ENCODE measurements at places on chromosomes 4 and X.
A peak's percentile ranks its signal among the peaks of the same experiment; 100 is the strongest.

DNA sequence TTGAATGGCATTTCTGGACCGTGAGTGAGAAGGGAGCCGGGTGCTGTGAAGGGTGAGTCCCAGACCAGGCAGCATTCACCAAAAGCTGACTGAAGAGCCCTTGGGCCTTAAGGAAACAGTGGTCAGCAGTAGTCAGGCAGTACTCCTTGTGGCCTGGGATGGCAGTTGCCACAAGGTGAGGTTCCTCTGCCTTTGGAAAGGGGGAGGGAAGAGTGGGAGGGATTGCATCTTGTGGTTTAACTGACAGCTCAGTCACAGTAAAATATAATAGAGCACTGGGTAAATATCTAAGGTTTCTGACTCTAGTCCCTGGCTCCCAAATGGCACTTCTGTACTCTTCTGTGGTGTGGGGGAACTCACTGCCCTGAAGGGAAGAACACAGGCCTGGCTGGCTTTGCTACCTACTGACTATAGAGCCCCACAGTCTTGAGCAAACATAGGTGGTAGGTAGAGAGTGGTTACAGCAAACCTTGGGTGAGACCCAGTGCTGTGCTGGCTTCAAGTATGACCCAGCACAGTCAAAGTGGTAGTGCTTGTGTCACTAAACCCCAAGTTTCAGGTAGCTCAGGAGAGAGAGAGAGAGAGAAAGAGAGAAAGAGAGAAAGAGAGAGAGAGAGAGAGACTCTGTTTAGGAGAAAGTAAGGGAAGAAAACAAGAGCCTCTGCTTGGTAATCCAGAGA, 154.2 kb downstream of the TEX11 start:
- DNase-seq, result no peak

- DNase-seq, result no peak
Measured at GRCh38 chr4:32824336-32824735, 2104.2 kb downstream of the PCDH7 start.

GRCh38 chrX:15864629-15865028, 10.0 kb upstream of the AP1S2 start:
- DNase-seq, result no peak

DNA sequence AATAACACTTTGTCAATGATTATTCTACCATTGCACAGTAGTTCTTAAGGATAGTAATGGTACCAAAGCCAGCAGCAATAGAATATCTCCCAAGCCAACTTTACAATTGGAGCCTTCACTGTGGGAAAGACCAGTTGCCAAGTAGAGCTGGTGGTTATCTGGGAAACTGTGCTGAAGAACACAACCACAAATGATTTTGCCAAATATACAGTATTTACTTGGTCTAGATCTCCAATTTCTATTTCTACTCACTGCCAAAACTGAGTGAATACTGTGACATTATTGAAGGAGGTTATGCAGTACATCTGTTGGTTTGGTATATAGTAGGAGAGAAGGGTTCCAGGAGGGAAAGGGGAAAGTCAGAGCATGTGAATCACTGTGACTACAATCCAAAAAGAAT, 3.8 kb downstream of the TET2 start:
- DNase-seq, result no peak

DNA sequence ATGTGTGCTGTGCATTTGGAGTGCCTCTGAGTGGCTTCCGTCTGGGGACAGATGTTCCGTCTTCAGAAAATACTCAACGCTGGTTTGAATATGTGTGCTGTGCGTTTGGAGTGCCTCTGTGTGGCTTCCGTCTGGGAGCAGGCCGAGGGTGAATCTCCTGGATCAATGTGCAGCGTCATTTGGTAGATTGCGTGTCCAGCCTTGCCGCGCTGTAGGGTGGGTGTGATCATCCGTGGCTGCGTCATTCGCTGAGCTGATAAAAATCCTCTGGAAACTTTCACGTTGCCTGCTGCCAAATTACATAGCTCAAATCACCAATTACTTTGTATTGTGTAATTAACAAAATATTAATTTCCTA, 12.1 kb downstream of the UVSSA start:
- DNase-seq, result no peak

DNA sequence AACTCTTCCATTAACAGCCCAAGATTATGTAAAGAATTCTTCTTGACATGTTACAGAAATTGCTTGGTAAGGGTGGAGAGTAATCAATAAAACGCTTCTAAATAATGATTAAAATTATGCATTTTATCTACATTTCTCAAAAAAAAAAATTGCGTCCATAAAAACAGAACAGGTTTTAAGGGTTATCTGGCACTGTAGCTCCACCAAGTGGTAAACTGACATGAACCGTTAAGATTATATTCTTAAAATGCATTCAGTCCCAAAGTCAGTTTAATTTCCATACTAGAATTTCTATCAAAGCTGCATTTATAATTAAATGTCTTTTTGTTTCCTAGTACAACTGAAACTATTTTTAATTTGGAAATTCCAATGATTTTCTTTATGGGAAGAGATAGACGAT, 214.0 kb upstream of the UGT8 start:
- DNase-seq, result peak; percentile 45

DNA sequence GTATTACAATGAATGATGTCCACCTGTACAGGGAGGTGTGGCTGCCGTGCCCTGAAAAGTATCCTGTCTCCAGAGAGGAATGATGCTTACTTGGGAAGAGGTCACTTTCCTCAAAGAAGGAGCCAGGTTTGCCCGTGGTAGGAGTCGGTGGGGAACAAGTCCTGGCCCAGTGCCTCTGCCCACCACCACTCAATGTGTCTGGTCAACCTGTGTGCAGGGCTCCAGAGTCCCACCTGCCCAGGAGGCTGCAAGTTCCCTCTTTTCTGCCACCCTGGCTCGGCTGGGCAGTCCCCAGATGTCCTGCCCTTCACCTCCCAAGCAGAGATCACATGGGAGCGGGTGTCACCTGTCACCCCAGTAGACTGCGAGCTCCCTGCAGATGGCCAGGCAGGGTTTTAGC, 75.4 kb upstream of the C4orf50 start:
- no peak for DNase-seq

- no peak for DNase-seq
Measured at GRCh38 chr4:25177147-25177546, 16.9 kb upstream of the SEPSECS start.

GRCh38 chr4:52659722-52660261, 691 bp upstream of the USP46 start:
- DNase-seq, result peak; percentile 60

DNA sequence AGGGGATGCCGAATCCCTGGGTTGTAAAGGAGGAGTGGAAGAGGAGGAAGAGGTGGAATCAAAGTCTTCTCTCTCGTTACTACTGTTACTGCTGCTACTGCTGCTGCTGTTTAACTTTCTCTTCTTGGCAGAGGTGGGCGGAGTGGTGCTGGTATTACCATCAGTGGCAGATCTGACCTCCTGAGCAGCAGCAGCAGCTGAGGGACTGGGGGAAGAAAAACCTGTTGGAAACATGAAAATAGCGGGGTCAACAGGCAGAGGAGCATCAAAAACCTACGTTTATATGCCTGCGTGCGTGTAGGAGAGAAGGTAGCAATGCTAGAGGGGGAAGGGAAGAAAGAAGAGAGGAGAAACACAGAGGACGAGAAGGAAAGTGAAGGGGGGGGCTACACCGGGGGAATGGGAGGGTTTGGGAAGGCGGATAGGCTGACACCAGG, 339 bp downstream of the CUL4B start:
- DNase-seq, result no peak

DNA sequence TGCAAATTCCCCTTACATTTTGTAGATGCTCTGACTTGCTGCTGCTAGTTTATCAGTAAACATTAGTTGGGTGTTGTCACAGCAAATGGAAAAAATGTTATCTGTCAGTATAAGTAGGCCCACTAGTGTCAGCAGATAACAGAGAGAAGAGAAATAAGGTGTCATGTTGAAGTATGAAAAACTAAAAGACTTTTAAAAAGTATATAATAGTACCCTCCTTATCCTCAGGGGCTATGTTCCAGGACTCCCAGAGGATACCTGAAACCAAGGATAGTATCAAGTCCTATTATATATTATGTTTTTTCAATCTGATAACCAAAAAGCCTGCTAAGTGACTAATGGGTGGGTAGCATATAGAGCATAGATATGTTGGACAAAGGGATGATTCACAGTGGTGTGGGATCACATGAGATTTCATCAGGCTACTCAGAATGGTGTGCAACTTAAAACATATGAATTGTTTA, 11.6 kb upstream of the BMP2K start:
- no peak for DNase-seq

DNA sequence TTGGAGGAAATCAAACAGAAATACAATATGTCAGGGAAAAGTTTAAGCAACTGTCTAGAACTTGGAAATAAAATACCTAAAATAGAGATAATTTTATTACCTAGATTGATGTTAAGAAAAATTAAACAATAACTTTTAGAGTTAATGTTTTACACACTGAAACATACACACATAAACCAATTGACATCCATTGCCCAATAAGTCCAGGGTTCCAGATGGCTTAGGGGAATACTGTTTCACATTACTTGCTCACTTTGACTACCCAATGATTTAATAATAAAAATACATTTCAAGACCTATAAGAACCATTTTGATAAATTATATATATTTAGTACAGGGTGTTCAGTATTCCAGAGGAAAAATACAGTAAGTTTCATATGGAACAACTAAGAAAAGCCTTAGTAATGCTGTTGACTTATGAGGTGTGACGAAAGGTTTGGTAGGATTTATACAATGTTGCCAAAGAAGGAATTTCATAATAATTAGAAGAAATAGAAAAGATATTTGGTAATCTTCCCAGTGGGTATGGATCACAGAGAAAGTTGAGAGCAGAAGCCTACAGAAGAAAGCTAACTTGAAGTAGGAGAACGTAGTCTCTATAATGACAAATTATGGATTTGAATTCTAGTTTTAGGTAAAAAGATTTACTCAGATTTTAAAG, 23.0 kb upstream of the UGT2B4 start:
- no peak for DNase-seq

DNA sequence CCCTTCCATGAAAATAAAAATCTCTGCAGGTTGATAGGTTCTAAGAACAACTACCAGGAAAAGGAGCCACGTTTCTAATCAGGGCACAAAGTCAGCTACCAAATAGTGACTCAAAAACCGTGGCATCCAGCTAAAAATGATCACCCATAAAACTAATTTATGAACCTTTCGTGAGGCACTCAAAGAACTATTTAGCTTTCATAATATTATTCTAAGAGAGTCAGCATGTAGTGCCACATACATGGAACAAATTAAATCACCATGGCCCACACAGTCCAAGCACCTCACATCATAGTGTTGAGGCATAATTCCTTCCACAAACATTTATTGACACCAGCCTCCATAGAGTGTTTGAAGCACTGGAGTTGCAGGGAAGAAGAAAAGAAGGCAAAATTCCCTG, 252.0 kb upstream of the PPARGC1A start:
- no peak for DNase-seq

DNA sequence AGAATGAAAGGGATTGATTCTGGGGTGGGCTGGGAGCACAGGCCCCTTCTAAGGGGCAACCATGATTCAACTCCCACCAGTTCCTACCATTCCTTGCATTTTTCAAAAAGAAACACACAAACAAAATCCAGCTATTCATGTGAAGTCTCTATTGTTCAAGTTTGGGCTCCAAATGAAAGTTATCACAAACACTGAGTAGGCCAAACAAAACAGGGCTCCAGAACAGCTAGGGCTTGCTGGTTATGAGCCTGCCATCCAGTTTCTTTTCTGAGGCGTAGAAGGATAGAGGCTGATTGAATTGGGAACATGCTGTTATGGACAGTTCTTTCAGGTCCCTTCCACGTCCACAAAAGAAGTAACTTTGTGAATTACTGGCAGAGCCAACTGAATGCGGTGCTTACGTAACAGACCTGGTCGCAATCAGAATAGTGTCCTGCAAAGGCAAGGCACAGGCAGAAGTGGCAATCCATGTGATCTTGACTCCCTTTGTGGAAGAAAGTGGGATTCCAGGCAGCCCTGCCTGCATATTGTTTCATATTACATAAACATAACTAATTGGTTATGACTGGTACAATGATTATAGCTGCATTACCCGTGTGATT, 244.5 kb downstream of the SCFD2 start:
- DNase-seq, result no peak

- no peak for DNase-seq
Measured at GRCh38 chr4:88991746-88992145, 65.2 kb downstream of the FAM13A start.

DNA sequence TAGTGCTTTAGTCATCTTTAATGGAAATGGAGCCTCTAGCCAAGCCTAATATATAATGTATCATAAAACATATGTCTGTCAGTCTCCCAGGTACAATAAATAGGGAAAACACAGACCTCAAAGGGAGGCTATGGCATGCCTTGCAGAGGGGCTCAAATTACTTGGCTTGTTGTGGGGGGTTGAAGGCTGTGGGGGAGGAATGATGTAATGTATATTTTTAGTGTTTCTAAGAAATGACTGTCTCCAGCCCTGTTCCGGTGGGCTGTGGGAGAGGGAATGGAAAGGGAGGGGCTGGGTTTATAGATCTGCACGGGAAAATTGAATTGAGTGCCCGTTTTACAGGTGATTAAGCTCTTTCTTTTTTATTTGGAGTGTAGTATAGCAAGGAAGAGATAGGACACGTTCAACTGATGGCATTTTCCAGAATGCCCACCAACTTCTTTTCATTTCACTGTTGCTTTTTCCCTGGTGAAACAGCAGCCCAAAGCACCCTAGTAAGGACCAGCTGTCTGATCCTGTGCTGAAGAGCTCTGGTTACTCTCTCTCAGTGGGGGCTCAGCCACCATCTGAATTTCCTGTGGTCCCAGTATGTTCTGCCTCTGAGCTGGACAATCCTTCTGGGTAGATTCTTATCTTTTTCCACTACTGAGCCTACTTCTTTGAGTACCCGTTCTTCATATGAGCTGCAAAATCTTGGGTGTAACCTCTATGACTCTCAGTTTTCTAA, 220.7 kb upstream of the CASK start:
- DNase-seq, result no peak

GRCh38 chr4:74039315-74039763, 850 bp upstream of the CXCL3 start:
- no peak for DNase-seq

All from globus pallidus (tissue), 1 donor.